Femur (tissue), 1 donor: ENCODE measurements at places on chromosomes 2 and 18.

DNA sequence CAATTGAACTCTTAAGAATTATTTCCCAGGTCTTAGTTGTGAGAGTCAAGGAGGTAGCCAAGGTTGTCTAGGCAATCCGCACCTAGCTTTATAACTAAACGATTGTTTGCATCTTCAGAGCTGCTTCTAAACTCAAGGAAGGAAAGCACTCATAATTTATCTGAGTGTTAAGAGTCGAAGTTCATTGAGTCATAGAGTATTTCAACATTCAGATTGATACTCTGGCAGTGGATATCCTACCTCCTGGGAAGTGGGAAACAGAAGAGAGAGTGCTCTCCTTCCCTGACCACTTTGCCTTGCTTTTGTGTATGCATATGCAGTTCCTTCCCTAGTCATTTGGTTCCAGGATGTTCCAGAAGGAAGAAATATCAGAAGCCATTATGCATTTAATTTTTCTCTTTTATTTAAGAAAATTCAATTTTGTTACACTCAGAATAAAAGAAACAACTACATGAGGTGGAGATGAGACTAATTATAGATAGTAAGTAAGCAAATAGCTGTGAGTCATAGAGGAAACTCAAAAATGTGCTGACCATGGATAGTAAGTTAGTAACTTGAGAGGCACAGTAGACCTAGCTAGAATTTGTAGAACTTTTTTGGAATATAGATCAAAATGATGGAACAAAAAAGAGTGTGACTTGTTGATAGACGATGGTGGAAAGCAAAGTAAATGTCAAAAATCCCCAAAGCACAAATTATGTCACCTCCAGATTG is 35.4 kb upstream of the FSHR start:
- DNase-seq = no peak

DNA sequence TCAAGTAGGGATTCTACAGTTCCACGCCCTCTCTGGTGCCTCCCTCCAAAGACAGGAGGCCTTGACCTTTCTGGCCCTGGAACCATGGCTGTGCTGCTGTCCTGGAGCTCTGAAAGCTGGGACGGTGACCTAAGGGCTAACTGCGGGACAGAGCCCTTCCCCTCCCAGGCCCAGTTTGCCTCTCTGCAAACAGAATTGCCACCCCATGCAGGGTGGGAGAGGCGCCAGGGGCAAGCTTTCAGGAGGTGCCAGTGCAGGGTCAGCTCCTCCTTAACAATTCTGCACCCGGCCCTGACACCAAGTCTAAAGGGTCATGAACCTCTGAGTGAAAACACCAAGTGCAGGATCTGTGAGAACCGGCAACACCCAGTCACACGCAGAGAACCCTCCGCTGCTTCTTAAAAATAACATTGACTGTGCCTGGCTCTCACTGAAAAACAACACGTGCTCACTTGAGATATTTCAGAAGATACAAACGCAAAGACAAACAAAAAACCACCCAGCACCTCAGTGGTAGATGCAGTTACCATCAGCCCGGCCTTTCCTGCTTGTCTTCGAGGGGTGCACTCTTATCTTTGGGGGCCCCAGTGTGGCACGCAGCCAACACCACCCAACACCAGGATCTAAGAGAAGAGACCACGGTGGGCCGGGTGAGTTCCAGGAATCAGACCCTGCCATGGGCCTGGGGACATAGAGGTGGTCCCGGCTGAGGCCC is 1.1 kb upstream of the SNED1 start:
- DNase-seq = peak; percentile 14

- DNase-seq = peak; percentile 54
Observed at GRCh38 chr2:171347591-171348032, 86.2 kb downstream of the METTL8 start.

DNA sequence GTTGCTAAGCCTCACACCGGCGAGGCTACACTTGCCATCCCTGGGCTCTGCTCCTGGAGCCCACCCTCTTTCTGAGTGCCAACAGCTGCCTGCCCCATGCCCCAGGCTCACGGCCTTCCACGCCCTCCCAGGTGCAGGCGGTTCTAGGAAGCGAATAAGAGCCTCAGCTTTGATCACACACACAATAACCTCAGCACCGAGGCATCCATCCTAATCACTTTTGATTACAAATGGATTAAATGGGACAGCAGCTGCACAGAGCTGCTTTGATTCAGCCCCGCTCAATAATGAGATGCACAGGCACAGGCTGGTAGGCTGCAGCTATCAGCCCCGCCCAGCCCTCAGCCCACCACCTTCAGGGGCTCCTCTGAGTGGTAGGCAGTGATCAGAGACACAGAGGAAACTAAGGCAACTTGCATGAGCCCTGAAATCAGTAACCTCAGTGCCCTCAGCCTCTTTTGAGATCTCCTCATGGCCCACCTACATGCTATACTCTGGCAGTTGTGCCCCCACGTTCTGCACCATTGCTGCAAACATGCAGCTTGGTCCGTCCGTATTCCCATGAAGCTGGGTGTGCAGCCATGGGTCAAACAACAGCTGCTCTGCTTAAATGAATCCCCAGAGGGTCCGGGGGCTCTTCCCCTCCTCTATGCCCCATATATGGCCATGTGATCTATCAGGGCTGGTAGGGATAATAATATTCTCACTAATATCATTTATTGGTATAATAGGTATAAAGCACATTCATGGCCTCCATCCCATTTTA is 171.4 kb downstream of the SETBP1 start:
- DNase-seq = no peak

GRCh38 chr2:134714228-134714627 is 4.6 kb downstream of the TMEM163 start:
- no peak for DNase-seq

DNA sequence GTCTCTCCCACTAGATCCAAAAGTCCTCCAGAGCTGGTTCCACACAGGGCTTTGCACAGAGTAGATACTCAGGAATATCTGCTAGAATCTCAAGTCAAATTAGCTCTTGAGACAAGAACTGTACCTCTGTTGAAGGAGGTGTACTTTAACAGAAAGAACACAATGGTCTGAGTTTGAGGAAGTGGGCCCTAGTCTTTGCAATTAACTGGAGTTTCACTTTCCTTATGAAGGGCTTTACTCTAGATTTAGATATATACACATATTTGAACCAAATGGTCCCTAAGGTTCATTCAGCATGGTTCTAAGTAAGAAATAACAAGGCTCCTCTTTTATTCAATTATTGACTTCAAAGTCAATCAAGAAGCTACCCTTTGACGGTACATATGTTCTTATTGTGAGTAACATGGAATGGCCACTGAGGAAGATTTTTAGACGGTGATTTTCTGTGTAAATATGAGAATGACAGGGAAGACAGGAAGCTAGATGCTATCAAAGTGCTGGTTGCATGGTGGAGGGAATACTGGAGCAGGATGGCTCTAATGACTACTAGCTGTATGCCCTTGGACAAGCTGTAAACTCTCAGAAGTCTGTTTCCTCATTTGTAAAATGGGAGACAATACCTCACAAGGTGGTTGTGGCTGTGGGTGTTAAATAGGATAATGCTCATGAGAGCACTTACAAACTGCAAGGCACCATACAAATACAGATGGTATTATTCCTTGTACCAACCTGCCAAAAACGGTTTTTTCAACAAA is 73.5 kb upstream of the SERTAD2 start:
- no peak for DNase-seq

- peak; percentile 4 for DNase-seq
Observed at GRCh38 chr2:230903231-230904150, 21.6 kb downstream of the GPR55 start.

GRCh38 chr2:220198896-220199295 is 571.5 kb downstream of the SLC4A3 start:
- DNase-seq = peak; percentile 43

GRCh38 chr18:24500766-24501165 is 40.3 kb downstream of the HRH4 start:
- no peak for DNase-seq

DNA sequence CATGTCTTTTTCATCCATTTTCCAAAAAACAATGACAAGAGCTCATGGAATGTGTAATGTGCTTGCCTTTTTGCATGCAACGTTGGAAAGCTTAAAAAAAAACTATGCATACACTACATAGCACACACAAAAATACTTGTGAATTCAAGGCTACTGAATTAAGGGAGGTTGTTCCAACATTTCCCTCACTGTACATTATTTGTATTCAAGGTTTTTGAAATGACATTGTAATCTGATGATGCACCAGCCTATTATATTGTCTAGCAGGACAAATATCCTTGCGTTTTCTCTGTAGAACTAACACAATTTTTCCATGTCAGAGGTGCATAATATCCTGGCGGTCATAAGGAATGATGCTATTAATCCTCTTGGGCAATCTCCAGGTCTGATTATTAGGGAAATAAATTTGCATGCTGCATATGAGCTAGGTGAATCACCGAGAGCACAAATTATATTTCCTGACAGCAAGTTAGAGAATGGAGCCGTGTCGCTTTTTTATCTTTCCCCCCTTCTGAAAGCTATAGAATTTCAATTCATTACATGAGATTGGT is 836.9 kb upstream of the FANCL start:
- DNase-seq = no peak

GRCh38 chr2:121368836-121369235 is 83.8 kb upstream of the TFCP2L1 start:
- no peak for DNase-seq

DNA sequence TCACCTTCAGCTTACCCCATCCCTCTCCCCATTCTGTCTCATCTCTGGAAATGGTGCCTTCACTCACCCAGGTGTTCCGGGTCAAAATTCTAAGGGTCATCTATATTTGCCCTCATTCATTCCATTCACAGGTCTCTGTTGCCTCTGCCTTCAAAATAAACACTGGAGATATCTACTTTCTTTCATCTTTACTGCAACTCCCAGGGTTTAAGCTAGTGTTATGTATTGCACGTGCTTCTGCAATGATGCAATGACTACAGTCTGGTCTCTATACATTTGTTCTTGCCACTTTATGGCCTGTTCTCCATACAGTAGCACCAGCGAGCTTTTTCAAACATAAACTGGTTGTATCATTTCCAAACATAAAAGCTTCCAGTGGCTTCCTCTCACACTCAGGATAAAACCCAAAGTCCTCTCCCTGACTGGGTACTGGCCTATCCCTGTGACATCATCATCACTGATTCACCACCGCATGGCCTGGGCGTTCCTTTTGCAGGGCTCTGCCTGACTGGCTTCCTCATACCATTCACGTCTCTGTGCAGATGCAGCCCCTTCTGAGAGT is 14.3 kb downstream of the DSG2 start:
- no peak for DNase-seq

- no peak for DNase-seq
Observed at GRCh38 chr2:226524381-226524843, 275.2 kb downstream of the IRS1 start.

- no peak for DNase-seq
Observed at GRCh38 chr2:231102772-231103171, 22.1 kb downstream of the HTR2B start.

DNA sequence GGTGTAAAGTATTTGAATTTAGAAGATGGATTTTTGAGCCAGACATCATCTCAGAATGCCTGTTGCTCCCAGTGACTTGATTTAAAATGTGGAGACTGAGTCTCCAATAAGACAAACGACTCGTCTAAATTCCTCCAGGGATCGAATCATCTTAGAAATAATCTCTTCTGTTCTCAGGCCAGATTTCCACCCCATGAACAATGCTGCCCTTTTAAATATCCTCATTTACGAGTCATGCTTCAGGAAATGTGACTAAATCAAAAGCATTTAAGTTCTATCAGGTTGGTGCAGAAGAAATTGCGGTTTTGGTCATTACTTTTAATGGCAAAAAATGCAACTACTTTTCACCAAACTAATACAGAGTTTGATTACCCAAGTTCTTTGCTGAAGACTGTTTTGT is 684.6 kb upstream of the SOX11 start:
- DNase-seq = no peak

GRCh38 chr2:236938126-236938525 is 147.6 kb upstream of the COPS8 start:
- no peak for DNase-seq

GRCh38 chr2:240990726-240991377 is 7.6 kb upstream of the SNED1 start:
- peak; percentile 11 for DNase-seq

- DNase-seq = no peak
Observed at GRCh38 chr2:234606896-234607295, 110.0 kb upstream of the ARL4C start.

DNA sequence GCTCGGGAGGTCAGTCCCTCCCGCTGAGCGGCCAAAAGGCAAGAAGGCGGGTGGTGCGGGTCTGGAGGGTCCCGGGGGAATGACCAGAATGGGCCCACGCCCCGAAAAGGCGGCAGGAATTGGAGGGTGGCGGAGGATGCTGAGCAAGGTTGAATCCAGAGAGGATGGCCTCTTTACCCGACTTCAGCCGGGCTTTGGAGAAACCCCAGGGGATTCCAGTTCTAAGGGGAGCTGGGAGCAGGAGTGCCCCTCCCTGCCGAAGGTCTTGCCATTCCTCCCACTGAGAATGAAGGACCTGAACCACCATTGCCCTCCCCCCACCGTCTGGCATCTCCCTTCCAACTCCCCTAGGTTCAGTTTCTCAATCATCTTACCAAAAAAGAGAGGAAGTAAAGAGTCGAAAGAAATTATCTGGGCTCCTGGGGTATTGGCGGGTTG is 38.9 kb upstream of the ATP6V1B1 start:
- DNase-seq = no peak

GRCh38 chr2:168210895-168211570 is 36.4 kb downstream of the STK39 start:
- DNase-seq = no peak

DNA sequence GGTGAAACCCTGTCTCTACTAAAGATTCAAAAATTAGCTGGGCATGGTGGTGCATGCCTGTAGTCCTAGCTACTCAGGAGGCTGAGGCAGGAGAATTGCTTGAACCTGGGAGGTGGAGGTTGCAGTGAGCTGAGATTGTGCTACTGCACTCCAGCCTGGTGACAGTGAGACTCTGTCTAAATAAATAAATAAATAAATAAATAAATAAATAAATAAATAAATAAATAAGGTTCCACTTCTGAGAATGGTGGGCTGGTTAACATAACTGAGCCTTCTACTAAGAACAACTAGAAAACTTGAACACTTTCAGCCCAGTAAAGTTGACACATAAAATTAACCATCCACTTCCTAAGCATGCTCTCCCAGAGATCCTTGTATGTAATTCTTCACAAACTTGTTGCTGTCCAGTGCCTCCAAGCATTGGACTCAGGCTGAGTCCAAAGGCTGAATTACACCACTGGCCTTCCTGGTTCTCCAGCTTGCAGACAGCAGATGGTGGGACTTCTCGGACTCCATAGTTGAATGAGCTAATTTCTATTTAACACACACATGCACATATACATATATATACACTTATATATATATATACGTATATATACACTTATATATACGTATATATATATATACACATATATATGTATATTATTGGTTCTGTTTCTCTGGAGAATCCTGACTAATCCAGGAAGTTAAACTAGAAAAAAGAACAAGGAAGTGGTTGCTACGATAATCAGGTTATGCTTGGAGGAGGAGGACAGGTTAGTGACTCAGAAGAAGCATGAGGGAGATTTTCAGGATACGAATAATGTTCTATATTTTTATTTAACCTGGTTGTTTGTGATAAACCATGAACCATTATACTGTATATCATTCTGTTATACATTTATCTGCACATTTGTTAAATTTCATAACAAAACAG is 348.8 kb downstream of the METTL4 start:
- DNase-seq = no peak

- no peak for DNase-seq
Observed at GRCh38 chr2:57855212-57855611, 191.4 kb upstream of the VRK2 start.
